HL-60 (cell line): ENCODE measurements at places on chromosomes 1 and 21.

DNA sequence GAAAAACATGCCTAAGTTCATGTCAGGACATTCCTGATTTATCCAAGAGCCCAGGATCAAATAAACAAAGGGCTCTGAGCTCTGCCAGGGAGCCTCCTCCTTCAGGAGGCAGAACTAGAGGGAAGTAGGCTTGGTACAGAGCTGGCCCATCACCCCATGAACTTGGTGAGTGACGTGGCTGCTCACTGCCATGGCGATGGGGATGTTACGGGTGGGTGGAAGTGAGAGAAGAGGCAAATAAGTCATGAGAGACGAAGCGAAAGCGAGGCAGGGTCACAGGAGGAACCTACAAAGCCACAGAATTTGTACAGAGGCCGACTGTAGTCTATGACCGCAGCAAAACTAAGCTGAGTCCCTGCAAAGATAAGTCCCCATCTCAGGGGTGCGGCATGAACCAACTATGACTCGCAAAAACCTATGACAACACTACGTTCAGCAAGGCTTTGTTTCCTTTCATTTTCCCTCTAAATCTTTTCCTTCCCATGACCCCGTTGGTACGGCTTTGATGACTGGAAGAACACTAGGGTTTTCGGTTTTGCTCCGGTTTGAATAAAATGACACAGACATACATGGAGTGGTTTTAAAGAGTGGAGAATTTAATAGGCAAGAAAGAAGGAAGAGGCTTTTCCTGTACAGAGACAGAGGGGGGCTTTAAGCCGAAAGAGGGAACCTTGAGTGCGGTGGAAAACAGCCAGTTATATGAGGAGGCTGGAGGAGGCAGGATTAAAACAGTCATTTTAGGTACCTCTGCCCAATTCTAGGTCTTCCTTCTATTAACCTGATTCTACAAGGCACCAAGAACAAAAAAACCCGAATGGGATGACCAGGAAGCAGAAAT, 74.1 kb downstream of the CD46 start:
- DNase-seq: peak; percentile 95

DNA sequence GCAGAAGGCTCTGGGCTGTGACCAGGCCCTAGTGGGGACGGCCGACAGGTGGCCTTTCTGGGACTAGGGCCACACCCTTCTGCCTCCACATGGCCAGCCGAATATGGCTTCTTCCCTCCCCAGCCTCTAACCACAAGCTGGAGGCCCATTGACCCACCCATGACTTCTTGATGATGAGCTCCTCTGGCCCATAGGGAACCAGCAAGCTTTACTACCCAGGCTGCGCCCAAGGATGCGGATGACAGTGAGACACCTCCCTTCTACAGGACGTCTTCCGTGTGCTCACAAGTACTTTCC, 41.0 kb downstream of the LDLRAD2 start:
- DNase-seq: no peak

GRCh38 chr1:94805912-94806311, 14.2 kb upstream of the SLC44A3 start:
- DNase-seq: no peak

GRCh38 chr1:96364576-96364975, 357.0 kb upstream of the PTBP2 start:
- DNase-seq: no peak

DNA sequence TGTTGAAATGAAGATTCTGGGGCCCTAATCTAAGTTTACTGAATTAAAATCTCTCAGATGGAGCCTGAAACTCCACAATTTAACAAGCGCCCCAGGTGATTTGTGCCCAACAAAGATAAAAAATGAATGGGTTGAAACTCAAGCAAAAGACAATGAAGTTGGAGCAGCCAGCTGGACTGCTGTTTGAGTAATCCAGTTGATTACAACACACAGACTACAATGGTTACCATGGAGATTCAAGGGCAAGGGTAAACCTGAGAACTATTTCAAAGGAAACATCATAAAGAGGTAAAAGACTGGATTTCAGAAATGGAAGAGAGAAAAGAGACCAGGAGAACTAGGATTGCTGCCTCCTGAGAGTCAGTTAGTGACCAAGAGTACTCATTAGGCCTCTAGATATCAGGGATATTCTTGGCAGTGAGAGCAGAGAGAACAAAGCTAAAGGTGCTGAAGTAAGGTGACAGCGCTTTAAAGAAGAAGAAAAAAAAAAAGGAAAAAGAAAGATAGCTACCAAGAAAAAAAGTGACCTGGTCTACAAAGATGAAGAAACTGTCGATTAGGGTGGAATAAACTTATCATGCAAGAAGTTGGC, 44.5 kb downstream of the LRRC53 start:
- no peak for DNase-seq

GRCh38 chr1:209341146-209341545, 242.4 kb upstream of the CAMK1G start:
- no peak for DNase-seq

- DNase-seq: peak; percentile 23
Measured at GRCh38 chr1:147892731-147893214, 9.8 kb upstream of the GJA8 start.

DNA sequence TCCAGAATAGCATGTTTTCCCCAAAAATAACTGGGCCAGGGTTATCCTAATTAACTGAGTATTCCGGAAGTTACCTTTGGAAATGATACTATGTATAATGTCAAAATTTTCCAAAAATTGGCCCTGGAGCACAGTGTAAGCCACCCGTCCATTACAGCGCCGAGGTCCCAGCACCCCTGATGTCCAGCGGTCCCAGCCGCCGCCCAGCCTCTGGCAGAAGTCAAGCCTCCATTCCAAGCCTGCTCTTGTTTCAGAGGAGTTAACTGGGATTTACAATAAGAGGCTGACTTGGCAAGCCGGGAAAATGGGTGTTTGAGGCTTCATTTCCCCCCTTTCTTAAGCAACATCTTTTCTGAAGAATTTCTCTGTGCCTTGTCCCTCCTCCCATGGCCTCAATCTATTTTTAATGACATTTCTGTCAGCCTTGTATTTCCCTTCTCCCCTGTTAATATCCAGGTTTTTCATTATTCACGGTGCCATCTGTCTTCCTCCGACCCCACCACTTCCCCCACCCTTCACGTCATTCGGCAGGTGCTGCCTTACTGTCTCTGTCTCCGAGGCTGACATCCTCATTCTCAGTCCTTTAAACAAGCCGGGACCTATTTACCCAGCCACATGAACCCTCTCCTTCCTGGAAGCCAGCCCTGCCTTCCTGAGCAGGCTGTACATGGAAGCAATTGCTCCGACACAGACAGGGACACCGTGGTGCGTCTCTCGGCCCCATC, 490.9 kb downstream of the NPHP4 start:
- no peak for DNase-seq

GRCh38 chr1:5645929-5646328, 346.3 kb downstream of the NPHP4 start:
- no peak for DNase-seq
